ENCODE measurements at places on chromosomes 4 and X. TPM values are rescaled to one million over a fixed set of nuclear protein-coding genes. Genes with fewer than 3 reads are reported as not detected.

DNA sequence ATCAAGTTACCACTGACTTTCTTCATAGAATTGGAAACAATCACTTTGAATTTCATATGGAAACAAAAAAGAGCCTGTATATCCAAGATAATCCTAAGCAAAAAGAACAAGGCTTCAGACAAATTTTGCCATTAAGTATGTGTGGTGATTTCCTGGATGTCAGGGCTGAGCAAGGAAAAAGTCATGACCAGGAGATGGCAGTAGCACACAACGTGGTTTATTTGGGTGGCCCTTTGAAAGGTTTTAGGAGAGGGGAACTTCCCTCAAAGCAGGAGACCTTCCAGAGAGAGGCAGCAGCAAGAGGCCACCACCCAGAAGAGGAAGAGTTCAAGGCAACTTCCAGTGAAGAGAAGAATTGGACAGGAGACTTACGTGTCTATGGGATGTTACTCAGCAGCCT lies 18.1 kb upstream of the ZXDB start:
- DNase-seq, result no peak

DNA sequence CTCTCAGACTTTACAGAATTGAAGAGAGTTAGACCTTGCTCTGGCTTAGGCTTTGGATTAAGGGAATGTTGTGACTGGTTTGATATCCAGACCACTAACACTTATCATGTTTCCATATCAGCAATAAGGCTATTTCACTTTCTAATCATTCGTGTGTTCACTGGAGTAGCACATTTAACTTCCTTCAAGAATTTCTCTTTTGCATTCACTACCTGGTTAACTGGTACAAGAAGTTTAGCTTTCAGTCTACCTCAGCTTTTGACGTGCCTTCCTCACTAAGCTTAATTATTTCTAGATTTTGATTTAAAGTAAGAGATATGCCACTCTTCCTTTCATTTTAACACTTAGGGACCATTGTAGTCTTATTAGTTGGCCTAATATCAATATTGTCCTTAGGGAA lies 62.6 kb downstream of the CASP6 start:
- DNase-seq, result no peak

- DNase-seq, result no peak
These were observed 465 bp downstream of the EMD start for GRCh38 chrX:154379569-154379951.

DNA sequence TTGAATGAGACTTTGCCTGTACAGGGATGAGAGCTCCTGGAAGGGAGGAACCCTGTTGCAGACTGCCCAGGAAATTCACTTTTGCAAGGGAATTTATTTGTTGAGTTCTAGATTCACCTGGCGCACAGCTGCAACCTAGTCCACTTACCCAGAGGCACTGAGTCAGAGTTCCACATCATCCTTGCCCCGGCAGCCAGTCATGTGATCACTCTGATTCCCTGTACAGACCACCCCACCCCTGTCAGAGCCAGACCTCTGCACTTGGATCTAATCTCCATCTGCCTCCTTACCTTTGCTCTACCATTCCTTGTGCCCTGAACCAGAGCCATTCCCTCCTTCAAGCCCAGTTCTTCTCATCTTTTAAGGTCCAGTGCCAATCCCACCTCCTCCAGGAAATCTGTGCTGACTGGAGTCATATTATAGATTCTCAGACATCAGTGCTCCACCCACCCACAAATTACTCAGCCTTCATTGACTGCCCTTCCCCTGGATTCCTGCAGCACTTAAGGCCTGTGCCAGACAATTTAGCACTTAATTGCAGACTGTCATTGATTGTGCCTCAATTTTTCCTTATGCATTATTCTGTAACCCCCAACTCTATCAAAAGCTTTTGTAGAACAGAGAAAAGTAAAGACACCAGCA lies 84.1 kb upstream of the MAGEA4 start:
- no peak for DNase-seq

DNA sequence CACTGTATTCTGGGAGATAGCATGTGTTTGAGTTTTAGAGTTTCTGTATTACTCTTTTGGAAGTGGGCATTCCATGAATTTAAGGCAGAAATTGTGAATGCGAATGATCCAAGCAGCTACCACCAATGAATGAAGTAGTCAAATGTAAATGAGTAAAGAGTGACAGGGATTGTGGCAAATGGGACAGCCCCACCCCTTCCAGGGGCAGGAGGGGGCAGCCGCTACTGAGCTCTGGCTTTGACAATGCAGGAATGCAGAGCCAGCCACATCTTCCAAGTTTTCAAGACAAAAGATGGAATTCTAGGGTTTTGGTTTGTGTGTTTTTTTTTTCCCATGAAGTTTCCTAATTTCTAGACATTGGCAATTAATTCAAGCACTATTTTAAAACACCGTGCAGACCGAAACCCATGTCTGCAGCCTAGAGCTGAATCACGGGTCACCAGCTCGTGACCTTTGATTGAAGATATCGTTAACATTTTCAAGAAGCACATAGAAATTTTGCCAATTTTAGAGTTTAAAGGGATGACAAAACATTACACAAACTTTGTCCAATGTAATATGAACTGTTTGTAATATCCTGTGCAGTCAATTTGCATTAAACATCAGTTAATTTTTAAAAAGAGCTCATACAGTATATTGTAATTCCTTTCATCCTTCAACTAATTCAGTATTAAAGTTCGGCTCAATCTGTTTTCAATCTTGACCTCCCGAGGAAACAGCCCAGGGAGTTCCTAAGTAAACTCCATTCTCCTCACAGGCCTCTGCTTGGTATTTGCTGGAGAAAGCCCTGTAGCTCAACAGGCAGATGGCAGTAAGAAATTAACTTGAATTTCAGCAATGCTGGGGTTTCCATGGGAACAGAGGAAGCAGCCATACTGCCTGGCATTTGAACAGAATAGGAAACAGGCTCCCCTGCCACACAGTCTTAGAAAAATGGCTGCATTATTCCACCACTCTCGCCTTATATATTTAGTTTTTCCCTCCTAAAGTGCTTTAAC lies 83.4 kb downstream of the UCHL1 start:
- peak; percentile 37 for DNase-seq

DNA sequence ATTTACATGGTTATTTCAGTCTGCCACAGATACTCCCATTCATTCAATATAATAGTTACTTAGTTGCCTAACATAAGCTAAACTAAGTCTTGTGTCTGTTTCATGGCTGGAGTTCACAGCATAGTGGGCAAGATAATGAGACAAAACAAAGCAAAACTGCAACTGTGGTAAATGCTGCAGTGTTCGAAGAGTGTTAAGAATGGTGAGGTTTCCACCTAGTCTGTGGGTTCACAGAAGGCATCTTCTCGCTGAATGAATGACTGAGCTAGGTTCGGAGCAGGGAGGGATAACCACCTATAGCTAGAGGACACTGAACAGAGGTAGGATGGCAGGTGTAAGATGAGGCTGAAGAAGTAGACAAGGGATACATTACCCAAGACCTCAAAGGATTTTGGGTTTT lies 171.0 kb downstream of the FBXW7 start:
- DNase-seq, result no peak

GRCh38 chr4:57158762-57159161 lies 48.6 kb upstream of the IGFBP7 start:
- no peak for DNase-seq

DNA sequence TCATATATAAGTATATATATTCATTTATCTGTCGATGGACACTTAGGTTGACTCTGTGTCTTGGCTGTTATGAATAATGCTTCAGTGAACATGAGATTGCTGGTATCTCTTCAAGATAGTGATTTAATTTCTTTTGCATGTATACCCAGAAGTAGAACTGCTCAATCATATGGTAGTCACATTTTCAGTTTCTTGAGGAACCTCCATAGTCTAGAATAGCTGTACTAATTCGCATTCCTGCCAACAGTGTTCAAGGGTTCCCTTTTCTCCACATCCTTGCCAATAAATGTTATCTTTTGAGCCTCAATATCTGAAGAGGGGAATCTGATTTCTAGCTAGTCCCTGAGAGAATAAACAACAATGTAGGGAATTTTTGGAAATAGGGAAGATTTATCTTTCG lies 32.4 kb upstream of the CCNG2 start:
- no peak for DNase-seq

- DNase-seq, result no peak
These were observed 66.7 kb upstream of the VCX2 start for GRCh38 chrX:8237718-8238117.

GRCh38 chrX:43618366-43619205 lies 37.5 kb upstream of the MAOA start:
- DNase-seq, result no peak

DNA sequence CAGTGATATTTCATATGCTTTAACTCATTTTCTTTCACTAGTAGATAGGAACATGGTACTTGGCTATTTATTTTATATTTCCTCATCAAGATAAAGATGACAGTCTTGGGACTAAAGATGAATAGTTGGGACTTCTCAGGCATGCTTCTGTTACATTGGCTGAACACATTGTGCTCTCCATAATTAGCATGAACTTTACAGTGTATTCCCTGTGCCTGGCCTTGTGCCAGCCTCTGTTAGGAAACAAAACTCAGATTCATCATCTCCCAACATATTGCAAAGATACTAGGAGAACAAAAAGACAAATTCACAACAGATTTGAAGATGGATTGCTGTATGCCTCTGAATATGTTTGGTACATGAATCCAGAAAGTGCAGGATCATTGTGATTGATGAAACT lies 26.4 kb downstream of the GRIA2 start:
- DNase-seq, result no peak

DNA sequence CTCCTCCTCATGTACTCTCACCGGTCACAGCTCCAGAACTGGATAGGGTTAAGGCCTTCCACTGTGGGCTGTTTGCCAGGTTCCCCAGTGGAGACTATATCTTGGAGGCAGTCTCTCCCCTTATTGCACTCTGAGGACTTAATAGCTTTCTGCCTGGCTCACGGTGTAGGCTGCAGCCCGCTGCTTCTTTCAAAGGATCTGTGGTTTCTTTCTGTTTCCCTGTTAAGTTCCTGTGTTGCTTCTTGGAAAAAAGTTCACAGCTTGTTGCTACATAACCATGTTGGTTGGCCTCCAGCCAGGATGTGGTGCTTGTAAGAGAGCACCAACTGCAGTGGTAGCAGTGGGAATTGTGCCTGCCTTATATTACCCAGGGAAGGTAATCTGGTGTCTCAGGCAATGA lies 24.9 kb upstream of the ZDHHC15 start:
- peak; percentile 71 for DNase-seq

- no peak for DNase-seq
These were observed 130.8 kb upstream of the IL1RAPL2 start for GRCh38 chrX:104435249-104435648.

DNA sequence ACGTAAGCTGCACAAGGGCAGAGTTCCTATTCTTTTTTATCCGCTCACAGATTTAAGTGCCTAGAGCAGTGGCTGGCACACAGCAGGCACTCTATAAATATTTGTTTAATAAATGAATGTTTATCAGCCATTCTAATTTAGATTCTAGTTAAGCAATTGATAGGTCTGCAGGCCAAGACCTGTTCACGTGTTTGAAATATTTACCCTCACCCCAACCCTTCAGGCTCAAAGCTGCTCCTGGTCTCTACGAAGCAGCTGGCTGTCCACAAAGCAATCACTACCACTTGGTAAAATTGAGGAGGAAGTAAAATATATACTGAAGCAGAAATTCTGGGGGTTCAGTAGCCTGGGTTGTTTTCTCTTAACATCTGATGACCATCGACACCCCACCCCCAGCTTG lies 158.1 kb downstream of the MGST2 start:
- DNase-seq, result no peak

The MCF2 gene
- 1.9 TPM for total RNA-seq

The ZMYM3 gene
- 20.8 TPM for total RNA-seq

The PSAPL1 gene
- total RNA-seq, result not detected

The UTP3 gene
- 17.7 TPM for total RNA-seq

The SLC16A2 gene
- total RNA-seq, result 12.8 TPM

The SNCA gene
- 10.1 TPM for total RNA-seq
